ENCODE measurements at places on chromosomes 2 and 18.

- no peak for DNase-seq
Observed at GRCh38 chr2:110946902-110947301, 173.8 kb upstream of the BCL2L11 start.

GRCh38 chr18:63365876-63366212 is 1.2 kb downstream of the KDSR start:
- no peak for DNase-seq

DNA sequence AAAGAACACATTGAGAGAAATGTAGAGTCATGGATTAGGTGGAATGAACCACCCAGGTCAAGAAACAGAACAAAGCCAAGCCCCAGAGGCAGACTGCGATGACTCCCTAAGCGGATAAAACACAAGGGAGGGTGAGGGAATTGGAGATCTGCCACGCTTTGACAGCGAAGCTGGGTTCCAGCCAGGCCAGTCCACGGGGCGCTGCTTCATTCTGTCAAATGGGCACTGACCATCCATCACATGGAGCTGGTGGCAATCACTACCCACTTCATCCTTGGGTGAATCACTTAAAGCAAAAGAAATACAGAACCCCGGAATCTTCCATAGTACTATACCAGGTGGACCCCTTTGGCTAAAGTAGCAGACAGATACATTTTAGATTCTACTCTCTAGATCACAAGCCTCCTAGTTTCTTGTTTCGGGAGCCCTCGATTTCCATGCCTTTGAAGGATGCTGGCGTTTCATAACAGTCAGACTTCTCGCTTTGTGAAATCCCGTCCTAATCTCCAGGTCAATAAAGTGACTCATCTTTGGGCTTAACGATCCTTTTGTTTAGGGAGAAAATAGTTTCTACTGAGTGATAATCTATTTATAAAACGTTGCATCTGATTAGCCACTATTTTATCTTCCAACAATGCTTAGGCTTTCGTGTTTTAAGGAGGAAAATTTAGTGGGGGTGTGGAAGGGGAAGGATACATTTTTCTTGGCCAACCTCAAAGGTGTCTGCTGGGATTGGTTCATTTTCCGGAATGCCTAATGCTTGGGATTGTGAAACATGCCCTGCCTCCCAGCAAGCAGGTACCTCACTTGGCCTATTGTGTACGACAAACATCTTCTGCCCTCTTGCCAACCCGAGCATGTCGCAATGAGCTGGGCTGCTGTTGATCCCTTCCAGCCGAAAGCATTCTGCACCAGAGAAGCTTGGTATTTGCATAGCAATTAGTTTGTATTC is 44.1 kb upstream of the HDAC4 start:
- DNase-seq: no peak

DNA sequence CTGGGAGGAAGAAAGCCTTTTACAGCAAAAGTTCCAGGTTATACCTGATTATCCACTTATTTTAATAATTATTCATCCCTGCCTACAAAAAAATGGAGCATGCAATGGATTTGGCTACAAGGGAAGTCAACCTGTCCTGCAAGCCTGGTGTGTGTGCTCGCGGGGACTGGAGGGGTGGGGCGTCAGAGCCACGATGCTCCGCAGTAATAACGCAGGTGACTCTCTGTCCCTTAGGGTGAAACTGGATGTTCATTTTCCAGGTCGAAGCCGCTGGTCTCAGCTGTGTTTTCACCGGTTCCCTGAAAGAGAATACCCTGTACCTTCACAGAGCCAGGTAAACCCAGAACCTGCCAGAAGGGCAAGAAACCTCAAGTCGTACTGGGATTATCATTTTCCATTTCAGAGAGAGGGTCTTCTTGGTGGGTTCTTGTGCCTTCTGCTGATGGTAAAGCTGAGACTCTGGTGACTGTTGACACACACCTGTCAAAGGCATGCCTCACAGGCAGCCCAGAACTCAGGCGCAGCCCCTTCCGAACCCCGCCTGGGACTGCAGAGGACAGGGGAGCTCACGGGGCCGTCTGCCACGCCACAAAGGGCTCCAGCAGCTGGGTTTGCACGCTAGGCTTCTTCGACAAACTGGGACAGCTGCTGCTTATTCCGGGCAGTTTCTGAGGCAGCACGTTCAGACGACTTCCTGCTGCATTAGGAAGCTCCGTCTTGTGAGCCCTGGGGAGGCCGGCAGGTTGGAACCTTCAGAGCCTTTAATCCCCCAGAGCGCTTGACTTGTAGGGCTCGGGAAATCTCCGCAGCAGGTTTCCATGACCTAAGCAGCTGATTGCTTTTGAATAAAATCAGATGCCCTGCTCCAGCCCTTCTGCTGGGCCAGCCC is 58.6 kb downstream of the KCNG2 start:
- DNase-seq: no peak

DNA sequence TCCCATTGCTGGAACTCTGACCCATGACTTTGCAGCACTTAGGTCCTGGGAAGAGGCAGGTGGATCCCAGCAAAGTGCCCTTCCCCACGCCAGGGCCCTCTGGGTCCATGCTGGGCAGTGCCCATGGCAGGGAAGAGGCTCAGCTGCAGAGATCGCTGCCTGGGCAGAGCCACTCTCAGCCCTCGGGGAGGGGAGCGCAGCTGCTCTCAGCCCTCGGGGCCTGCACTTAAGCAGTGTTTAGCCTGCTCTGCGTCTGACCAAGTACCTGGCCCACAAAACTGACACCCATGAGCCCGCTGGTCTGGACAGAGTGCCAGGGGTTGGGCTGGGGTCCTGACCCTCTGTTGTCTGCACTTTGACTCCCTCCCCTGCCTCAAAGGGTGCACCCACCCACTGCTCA is 46.3 kb downstream of the AQP12A start:
- no peak for DNase-seq

DNA sequence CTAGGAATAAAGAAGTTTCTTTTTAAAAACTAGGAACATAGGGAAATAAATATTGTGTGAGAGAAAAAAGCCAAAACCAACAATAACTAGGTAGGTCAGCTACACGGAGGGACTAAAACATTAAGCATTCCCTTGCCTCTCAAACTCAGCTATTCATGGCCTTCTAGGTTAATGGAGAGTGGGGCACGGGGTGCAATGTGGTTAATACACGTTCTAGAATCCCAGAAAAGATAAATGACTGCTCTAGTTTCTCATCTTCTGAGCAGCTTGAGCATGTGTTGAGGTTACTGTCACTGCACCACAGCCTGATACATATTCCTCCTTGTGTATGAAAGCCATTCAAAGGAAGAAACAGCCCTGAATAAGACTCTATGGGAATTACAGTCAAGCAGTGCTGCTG is 31.4 kb downstream of the SLC8A1 start:
- DNase-seq: no peak

DNA sequence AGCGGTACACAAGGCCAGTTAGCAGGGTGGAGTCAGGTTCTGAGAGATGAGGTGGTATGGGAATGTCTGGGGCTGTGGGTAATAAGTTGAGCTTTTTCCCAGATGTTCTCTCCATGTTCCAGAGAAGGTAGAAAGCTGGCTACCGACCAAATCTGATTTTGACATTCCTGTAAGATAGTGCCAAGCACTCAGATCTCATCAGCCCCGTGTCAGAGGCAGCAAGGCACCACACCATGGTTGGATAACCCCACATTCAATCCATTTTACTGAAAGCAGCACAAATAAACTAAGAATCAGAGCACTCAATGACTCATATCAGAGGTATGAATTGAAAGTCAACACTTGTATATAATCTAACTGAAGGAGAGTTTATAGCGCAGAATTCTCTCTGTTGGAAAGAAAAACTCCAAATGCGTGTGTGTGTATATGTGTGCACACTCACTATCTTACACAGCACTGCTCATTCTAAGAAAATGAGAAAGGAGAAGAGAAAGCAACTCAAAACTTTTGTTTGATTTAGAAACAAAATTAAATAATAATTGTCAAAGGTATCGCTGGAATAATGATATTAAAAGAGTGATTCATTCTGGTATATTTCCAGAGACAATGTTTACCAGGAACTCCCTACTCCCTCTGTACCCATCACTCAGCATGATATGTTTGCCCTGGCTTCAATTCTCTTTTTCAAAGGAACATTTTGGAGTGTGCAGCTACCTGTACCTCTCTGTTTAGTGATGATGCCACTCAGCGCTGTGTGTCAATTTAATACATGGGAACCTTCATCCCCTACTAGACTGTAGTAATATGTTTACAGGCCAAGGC is 375.1 kb upstream of the ID2 start:
- no peak for DNase-seq

DNA sequence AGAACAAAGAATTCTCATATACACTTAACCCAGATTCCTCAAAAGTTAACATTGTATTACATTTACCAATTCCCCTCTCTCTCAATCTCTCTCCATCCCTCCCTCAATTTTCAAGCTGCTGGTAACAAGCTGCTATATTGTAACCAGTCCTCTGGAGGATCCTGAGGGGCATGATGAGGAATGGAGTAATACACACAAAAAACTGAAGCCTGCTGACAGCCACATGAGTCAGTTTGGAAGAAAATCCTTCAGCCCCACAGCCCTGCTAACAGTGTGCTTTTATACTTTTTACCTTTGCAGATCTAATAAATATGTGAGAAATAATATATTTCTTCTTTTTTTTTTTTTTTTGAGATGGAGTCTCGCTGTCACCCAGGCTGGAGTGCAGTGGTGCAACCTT is 165.7 kb upstream of the RAB12 start:
- DNase-seq: no peak

- no peak for DNase-seq
Observed at GRCh38 chr2:102597788-102598187, 21.6 kb upstream of the SLC9A2 start.

- DNase-seq: no peak
Observed at GRCh38 chr2:134137182-134137611, 116.7 kb upstream of the MGAT5 start.

DNA sequence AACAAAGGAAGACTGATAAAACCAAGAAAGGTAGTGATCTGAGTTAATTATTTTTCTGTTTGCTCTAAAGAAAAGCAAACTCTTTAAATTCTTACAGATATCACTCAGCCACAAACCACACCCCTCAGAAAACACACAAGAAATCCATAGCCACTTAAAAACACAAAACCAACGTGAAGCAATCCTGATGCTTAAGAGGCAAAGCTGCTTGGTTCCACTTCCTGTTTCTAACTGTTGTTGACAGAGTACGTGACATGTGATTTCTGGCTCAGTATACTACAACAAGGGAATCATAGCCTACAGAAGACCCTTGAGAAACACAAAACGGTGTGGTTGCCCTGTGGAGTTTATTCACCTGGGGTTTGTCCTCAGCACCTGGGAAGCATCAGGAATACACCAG is 240.9 kb upstream of the APCDD1 start:
- no peak for DNase-seq

DNA sequence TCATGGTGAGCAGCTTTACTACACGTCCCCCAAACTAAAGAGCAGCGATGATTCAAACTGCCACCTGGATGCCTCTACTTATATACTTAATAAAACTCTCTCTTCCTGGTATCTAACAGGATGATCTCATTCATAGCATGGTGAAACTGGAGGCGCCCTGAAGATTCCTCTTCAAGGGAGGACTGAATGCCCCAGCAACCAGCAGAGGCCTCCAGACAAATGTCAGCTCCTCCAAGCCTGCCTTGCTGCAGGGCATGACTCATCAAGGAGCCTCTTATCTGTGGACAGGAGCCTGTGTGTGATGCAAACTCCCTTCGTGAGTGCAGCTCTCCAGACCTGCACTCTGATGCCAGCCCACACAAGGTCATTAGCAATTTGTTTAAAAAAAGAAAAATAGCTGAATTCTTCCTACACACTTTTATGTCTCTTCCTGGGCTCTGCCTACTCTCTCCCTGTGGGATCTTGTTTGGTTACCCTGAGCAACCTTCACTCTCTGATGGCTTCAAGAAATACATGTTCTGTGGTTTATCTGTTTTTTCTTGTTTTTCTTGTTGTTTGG is 30.2 kb downstream of the LONRF2 start:
- DNase-seq: peak; percentile 13

- DNase-seq: no peak
Observed at GRCh38 chr18:77087393-77088141, 45.0 kb downstream of the MBP start.

DNA sequence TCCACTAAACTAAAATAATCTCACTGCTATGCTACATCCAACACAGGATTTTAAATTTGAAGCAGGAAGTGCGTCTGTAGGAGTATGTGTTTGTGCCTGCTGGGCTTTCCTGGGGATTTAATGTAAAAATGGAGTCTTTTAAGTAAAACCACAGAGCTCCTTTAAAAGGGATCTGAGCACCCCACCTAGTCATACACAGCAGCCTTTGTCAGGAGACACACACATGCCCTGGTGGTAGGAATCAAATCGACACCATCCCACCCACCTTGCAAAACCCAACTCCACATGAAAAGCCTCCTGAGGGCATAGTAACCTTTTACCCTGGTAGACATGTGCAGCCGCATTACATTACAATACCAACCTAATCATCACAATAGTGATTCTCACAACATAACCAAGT is 29.1 kb downstream of the UXS1 start:
- DNase-seq: no peak

GRCh38 chr2:59538398-59538911 is 1015.0 kb downstream of the BCL11A start:
- no peak for DNase-seq

DNA sequence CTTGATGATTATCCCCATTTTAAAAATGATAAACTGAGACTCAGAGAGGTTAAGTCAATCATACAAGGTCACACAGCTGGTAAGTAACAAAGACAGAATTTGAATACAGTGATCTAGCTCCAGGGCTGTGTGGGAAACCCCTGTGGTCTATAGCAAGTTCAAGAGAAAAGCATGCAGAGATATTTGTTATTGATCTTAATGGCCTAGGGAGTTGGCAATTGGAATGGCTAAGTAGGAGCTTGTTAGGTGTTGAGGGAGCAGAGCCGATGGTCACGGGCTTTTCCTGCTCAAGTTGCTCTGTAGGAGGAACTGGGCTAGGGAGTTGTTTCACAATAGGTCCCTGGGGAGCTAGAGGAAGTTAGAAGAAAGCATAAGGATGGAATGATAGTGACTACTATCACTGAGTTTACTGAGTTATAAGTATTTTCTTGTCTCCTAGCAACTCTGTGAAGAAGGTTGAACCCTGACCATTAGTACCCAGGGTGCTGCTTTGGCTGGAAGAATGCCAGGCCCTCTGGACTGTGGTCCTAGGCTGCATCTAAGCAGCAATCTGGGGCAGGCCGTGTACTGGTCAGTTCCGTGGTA is 30.0 kb downstream of the RNF125 start:
- no peak for DNase-seq

GRCh38 chr2:180520921-180521581 is 459.4 kb upstream of the UBE2E3 start:
- DNase-seq: no peak
